Activated CD4-positive, alpha-beta T cell treated with anti-CD3 and anti-CD28 coated beads, Interleukin-2, amount 50 U/mL, for 48 hours (primary cell): ENCODE measurements at places on chromosomes 16 and 17.

GRCh38 chr16:8935989-8936388 lies 27.7 kb downstream of the USP7 start:
- no peak for DNase-seq

DNA sequence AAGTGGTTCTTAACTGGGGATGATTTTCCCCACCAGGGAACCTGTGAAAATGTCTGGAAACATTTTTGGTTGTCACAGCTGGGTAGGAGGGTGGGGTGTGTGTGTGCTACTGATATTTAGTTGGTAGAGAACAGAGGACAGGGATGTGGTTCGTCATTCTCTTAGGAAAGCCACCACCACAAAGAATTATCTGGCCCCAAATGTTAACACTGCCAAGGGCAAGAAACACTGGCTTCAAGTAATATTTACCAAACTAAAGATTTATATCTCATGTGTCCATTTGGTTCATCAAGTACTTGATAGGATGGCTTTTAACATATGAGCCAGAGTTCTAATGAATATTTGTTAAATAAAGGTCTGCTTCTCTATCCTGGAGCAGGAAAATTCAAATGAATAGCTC lies 19.5 kb downstream of the MPHOSPH6 start:
- DNase-seq: no peak

- no peak for DNase-seq
These were observed 23.7 kb downstream of the ZNF267 start for GRCh38 chr16:31897283-31897682.

DNA sequence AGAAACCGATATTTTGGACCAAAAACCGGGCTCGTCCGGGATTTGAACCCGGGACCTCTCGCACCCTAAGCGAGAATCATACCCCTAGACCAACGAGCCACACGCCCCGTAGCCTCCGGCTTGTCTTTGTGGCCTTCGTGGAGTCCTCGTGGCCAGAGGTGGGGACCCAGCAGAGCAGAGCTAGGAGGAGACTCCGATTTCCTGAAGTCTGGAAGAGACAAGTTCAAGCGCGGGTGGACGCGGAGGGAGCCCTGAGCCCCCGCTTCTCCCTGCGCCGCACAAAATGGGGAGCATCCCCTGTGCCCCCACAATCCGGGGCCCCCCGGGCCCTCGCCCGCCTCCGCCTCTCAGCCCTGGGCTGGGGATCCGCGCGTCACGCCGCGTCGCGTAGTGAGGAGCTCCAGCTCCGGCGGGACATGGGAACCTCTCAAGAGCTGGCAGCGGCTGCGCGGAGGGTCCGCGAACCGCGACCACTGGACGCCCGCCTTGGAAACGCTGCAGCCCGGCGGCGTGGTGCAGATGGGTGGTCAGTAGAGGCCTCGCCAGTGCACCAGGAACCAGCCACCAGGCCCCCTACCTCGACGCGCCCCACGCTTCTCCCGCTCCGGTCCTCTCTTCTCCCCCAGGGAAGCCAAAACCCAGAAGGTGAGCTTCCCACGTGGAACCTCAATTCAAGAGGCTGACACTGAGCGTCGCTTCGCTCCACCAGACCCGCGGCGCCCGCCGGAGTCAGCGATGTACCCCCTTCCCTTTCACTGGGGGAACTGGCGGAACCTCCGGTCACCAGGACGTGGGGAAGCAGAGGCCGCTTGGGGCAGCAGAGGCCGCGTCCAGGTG lies 5.2 kb upstream of the OR1F1 start:
- peak; percentile 83 for DNase-seq

DNA sequence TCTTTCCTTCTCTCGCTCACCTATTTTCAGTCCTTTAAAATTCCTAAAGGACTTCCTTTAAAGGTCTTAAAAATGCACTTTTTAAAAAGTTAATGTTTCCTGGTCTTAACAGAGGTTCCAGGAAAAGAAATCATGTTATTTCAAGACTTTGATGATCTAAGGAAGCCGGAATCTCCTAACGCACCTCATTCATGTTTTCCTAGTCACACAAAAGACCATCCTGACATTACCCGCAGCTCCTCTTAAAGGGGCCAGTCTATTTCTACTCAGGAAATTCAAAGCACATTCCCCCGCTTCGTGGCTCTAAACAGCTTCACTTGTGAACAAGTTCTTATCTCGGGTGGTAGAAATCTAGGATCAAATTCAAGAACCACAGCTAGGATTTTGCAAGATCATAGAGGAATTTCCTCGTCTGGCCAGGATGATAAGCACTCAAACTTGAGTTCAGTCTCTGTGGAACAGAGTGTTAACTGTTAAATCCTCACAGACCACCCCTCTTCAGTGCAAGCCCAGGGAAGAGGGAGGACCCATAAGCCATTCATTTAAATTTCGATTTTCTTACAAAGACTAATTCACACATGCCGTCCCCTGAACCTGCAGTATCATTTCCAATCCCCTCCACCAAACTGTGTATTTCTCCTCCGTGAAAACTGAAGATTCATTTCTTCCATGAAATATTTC lies 137.1 kb upstream of the AXIN2 start:
- no peak for DNase-seq

- no peak for DNase-seq
These were observed 34.1 kb downstream of the CDK5R1 start for GRCh38 chr17:32520737-32521404.

GRCh38 chr17:29566473-29567303 lies at the start of gene ABHD15:
Gene ABHD15, minus strand, starts transcription at chr17:29567037. Its CDS starts 71 bp downstream, at chr17:29566966.
- peak; percentile 71 for DNase-seq

GRCh38 chr17:62965174-62965685 lies 805 bp upstream of the TANC2 start:
- peak; percentile 55 for DNase-seq

- DNase-seq: no peak
These were observed 666.6 kb downstream of the CDH11 start for GRCh38 chr16:64455275-64455674.

DNA sequence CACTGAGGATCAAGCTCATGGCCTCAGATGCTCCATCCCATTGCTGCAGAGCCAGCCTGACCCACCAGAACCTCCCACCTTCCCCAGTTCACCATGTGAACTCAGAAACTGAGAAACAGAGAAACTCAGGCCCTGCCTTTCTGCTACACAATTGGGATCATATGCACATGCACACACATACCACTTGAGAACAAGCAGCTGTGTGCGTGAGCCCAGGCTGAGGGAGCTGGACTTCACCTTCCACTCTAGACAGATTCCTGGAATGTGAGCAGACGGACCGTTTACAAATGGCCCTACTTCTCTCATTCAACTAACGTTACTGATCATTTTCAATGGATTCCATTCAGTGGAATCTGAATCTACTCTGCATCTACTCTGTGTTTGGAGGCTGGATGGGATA lies 1.7 kb upstream of the SPEM2 start:
- no peak for DNase-seq

DNA sequence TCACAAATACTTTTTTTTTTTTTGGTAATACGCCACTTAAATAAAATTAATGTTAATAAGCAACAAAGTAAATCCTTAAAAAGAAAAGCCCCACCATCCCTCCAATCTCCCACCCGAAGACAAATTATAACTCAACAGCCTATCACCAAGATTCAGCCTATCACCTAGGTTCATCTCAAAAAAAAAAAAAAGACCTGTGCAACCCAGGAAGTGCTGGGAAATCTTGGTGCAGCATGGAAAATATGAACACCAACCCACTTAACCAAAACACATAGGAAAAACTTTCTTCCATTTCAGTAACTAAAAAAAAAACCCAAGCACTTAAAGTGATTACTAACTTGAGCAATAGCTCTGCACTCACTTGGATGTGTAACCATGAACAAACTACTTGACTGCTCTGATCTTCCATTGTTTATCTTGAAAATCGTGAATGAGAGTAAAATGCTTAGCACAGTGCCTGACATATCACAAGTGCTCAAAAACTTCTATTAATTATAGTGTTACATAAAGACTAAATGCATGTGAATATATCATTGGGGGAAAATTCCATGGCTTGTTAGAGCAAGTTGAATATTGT lies 90.4 kb downstream of the STH start:
- DNase-seq: no peak

GRCh38 chr16:57892447-57893096 lies 78.4 kb downstream of the CNGB1 start:
- DNase-seq: no peak

DNA sequence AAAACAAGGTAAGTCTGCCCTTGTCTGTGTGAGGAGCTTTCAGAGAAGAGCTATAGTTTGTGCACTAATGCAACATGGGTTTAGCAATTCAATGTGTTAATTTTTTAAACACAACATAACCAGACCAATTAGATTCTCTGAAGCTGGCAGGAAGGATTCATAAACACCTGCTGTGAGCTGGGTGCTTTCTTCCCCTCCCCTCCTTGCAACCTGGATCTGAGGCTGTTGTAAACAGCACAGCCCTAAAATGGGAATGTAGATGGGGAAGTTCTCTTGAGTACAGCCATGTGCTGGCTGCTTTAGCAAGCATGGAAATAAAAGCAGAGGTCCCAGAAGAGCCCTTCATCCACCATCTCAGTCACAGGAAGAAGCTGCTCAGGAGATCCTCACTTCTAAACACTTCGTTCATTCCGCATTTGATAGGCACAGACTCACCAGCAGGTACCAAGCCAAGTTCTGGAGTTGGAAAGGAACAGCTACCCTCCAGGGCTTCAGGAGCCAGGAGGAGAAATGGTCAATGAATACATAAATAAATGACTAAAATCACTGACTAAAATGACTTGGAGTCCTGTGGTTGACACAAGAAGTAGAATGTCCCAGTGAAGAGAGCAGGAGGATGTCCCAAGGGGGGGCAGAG lies 21.7 kb downstream of the AXIN2 start:
- DNase-seq: no peak

DNA sequence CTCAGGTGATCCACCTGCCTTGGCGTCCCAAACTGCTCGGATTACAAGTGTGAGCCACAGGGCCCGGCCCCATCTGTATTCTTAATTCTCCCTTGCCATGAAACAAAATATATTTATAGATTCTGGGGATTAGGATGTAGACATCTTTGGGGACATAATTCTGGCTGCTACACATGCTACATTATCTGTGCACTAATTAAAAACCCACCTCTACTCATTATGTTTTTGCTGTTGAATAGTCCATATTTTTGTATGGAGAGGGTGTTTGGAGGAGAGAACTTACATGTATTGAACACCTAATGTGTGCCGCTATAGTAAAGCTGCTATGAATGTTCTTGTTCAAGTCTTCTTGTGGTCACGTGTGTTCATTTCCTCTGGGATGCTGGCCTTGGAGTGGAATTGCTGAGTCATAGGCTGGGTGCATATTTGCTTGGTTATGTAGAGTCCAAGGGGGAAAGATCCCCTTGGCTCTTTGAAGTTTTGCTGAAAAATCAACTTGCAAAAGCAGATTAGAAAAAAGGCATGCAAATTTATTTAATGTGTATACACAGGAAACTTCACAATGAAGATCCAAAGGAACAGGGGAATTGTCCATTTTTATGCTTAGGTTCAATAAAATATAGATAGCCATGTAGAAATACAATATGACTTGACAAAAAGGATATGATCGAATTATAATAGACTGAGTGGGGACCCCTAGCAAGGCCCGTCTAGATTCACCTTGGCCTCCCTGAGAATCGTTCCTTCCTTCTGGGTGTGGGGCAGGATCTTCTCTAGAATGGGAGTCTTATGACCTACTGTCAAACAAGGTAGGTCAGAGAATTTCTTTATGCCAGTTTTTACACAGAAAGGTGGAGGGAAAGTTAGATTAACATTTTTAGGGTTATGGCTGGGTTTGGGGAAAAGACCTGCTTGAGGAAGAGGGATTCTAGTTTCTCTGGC lies 42.1 kb upstream of the GPRC5B start:
- DNase-seq: no peak

DNA sequence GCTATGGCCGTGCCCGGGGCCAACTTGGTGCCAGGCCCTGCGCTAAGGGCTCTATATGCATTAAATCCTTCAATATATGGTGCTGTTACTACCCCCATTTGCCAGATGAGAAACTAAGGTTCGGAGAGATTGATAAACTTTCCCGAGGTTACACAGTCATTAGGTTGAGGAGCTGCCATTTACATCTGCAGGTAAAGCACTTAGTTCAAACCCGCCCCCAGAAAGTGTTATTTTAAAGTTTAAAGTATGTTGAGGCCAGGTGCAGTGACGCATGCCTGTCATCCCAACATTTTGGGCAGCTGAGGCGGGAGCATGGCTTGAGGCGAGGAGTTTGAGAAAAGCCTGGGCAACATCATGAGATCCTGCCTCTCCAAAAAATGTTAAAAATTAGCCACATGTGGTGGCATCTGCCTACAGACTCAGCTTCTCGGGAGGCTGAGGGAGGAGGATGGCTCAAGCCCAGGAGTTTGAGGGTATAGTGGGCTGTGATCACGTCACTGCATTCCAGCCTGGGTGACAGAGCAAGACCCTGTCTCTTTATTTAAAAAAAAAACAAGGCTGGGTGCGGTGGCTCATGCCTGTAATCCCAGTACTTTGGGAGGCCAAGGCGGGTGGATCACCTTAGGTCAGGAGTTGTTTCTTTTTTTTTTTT lies 264.7 kb downstream of the PARN start:
- DNase-seq: no peak

- DNase-seq: no peak
These were observed 44.2 kb downstream of the ADCY7 start for GRCh38 chr16:50310308-50311133.

GRCh38 chr17:51507444-51507843 lies 247.1 kb downstream of the UTP18 start:
- DNase-seq: no peak

GRCh38 chr16:31357324-31358109 lies 2.5 kb downstream of the ITGAX start:
- no peak for DNase-seq

DNA sequence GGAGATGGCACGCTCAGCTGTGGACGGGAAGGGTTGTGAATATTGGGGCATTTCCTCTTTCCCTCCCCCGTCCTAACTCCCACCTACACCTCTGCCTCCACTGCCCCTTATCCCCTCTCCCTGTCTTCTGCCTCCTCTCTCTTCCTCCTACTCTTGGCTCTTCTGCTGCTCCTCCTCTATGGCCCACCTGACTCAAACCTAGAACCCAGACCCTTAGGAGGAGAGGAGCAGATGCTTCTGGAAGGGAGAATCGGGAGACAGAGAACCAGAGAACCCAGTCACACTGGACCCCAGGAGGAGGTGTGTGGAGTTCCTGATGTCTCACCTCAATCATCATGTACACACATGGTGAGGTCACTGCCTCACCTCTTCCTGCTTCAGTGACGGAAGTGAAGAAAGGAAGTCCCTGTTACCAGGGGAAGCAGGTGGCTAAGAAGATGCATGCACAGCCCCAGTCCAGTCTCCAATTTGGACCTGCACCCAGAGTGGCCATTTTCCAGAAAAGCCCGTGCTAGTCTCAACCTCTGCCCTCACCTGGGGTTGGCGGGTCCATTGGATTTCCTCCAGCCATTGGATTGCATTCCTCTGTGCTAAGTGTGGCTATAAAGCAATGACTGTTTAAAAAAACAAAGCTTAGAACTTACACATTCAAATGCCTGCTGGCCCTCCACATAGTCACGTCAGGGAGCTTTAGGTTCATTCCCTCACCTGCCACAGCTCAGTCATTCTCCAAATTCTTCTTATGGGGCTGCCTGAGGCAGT lies 4.0 kb downstream of the RNF222 start:
- peak; percentile 24 for DNase-seq

DNA sequence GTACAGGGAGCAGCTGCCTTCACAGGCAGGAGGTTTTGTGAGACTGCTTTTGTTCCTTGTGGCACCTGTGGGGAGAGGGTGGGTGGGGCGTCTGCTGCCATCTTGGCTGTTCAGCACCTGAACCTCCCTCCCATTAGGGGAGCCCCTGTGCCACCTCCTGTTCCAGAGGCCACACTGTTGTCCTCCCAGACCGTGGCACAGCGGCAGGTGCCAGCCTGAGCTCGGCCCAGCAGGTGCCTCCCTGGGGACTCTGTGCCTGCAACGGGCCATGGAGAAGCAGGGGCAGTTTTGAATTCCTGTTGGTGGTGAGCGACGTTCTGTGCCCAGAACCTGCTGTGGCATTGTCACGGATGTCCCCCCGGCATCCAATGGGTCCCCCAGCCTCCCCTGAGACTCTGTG lies 9.9 kb downstream of the LGALS3BP start:
- DNase-seq: no peak
